Retinal pigment epithelial cell (primary cell): ENCODE measurements at places on chromosomes 12 and 14.

- DNase-seq = no peak
Measured at GRCh38 chr14:23468704-23469126, 788 bp upstream of the NGDN start.

DNA sequence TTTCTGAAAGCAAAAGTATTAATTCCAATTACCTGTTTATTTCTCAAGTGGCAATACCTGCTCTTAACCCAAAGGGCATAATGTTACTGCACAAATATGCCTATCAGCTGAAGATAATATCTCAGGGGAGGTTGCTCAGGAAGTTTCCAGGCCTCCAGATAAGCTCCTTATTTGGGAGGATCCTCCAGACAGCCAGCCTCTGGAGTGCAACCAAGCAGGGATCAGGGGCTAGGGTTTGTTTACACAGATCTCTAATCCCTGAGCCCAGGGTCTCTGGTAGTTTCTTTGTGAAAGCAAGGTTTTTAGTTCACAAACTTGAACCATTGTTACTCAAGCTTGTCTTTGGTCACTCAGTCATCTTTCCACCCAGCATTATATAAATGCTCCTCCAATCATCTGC is 124.4 kb downstream of the SLC38A4 start:
- no peak for DNase-seq

DNA sequence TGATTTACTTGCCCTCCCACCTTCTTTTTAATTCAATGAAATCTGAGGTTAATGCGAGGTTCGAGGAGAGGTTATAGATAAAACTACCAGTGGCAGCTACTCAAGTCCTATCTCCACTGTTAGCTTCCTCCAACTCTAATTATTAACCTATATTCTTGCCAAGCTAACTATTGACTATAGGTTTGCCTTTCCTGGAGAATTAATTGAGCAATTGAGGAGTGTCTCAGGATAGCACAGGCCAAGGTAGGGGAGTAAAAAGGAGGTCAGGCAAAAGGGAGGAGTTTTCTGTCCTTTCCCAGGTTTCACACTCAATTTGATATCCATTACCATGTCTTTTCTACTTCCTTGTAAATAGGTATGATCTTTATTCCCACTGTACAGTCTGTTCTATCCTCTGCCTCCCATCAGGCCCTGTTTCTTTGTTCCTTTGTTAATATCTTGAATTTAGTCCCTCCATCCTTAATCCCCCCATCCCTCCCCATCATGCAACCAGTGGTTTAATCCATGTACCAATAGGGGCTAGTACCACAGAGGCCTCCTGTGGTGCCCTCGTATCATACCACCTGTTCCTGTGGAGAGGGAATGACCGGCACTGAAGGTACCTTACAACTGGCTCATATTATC is 3.7 kb upstream of the SUOX start:
- DNase-seq = no peak

GRCh38 chr14:72646861-72647528 is 246.9 kb downstream of the DPF3 start:
- no peak for DNase-seq

- no peak for DNase-seq
Measured at GRCh38 chr12:105654606-105655005, 324.1 kb downstream of the C12orf75 start.

DNA sequence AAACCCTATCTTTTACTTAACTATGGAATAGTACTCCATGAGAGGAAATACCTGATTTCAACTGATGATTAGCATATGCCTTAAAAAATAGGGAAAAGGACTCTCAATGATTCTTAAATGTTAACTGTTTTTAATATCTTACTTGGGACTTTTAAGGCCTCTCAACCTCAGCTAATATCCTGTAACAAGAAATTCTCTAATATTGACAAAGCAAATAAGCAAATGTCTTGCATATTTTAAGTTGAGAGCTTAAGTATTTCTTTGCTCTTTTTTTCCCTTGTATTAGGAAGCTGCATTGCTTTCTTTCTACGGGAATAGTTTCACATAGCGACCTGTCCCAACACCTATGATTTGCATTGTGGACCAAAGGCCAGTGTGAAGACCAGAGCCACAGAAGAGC is 249.9 kb downstream of the BCAT1 start:
- DNase-seq = no peak

DNA sequence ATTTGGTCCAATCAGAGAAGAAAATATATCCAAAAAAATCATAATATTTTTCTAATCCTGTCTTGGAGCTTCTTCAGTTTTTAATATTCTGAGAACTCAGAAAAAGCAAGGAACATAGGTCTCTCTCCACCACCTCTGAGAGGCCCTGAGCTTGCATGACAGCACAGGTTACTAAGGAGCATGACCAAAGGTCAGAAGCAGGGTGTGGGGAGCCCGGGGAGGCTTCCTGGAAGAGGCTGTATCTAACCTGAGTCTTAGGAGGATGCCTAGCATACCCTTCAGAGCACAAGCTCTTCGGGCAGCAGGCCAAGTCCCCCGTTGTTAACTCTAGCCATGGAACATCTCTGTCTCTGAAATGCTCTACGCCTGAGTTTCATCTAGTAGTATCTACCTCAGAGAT is 15.7 kb upstream of the STON2 start:
- DNase-seq = no peak

GRCh38 chr12:51171884-51172514 is 936 bp downstream of the TFCP2 start:
- DNase-seq = no peak

DNA sequence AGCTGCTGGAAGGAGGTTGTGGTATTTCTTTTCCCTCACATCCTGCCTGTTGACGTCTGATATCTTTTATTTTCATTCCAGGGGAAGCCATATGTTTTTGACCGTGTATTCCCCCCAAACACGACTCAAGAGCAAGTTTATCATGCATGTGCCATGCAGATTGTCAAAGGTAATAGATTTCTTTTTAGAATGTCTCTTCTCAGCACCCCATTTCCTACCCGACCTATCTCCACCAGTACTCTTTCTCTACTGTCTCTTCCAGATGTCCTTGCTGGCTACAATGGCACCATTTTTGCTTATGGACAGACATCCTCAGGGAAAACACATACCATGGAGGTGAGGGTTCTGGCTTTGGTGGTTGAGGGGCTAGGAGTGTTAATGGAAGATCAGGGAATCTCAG is 13.5 kb downstream of the KIF5A start:
- no peak for DNase-seq

DNA sequence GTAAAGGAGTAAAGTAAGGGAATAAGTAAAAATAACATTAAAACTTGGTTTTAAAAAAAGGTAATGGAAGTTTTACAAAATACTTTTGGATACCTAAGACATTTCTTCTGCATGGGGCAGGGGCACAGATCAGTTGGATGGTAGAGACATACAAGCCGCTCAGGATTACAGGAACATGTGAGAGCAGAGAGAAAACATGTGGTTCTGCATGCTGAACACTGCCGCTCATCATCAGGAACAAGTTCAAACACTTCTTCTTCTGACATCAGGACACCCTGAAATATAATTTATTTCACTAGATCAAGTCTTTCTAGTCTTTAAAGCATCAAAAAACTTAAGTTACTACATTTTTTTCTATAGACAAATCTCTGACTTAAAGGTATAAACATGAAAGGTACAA is 60.9 kb upstream of the SLC6A13 start:
- no peak for DNase-seq

GRCh38 chr12:112971248-112971647 is 7.1 kb upstream of the OAS2 start:
- no peak for DNase-seq

- no peak for DNase-seq
Measured at GRCh38 chr12:32264961-32265360, 134.4 kb upstream of the FGD4 start.

DNA sequence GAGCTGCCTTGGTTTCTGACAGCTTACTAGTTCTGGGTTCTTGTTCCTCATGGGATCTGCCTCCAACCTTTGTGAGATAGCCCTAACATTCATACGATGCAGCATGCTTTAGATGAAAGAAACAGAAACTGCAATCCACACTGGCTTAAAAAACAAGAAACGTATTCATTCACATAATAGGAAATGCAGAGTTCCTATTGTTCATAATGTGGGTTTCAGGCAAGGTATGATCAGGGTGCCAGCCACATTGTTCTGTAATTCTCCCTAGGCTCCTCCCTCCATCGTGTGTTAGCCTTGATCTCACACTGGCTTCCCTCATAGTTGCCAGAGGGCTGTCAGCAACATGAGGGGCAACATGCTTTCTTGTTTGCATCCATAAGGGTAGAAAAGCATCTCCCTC is 2.7 kb upstream of the CCDC63 start:
- DNase-seq = no peak

GRCh38 chr12:116370886-116371580 is 93.5 kb upstream of the MED13L start:
- no peak for DNase-seq

GRCh38 chr12:108572166-108572790 is 9.9 kb downstream of the ISCU start:
- DNase-seq = no peak

DNA sequence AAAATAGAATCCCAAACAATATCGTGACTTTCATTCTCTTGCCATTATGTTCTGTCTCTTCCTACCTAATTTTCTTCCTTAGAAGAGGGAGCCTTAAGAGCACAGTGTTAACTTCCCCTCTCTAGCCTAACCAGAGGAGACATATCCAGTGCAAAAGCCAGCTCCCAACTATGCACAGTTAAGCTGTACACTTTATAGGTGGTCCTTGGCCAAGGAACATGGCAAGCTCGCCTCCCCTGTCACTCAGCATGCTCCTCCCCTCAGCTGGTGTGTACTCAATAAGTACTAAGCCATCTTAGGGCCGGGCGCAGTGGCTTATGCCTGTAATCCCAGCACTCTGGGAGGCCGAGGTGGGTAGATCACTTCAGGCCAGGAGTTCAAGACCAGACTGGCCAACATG is 255.1 kb upstream of the TMPO start:
- DNase-seq = no peak

DNA sequence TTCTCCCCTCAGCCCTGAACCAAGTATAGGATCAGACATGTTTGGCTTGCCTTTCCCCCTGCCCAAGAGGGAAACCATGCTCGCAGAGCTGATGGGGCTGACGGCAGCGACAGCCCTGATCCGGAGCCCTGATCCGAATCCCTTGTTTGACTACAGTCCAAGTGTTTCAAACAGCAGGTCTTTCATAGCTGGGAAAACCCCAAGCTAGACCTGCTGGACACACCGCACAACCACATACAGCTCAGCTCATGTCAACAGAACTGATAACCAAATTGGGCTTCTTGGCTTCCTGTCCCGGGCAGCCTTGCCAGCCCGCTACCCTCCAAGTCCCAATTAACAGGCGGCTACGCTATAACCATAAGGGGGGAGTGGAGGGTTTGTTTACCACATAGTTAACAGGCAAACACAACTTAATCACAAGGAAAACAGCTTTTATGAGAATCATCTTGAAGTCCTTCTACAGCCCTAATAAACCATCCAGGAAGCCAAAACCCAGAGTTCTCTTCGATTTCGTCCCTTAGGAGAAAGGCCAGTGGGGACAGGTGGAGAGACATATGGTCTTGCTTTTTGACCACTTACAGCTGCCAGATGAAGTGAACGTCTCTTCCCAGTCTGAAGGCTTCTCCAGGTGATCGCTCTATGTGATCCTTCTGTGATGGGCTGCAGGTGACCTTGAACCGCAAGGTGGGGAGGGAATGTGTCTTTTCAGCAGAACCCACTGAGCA is 64.5 kb upstream of the MANSC4 start:
- peak; percentile 86 for DNase-seq

GRCh38 chr14:64654901-64655300 is 49.3 kb upstream of the PLEKHG3 start:
- DNase-seq = no peak

- DNase-seq = no peak
Measured at GRCh38 chr12:110822821-110823415, 23.9 kb upstream of the CCDC63 start.

GRCh38 chr14:95460647-95461478 is 55.6 kb downstream of the SYNE3 start:
- peak; percentile 98 for DNase-seq

DNA sequence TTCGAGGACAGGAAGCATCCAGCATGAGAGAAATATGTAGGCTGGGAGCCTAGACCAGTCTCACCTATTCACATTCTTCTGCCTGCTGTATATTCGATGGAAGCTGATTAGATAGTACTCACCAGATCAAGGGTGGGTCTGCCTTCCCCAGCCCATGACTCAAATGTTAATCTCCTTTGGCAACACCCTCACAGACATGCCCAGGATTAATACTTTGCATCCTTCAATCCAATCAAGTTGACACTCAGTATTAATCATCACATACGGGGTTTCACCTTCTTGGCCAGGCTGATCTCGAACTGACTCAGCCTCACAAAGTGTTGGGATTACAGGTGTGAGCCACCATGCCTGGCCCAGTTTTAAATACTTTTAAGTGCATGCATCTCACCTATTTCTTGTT is 30.5 kb upstream of the SLC10A1 start:
- peak; percentile 58 for DNase-seq

DNA sequence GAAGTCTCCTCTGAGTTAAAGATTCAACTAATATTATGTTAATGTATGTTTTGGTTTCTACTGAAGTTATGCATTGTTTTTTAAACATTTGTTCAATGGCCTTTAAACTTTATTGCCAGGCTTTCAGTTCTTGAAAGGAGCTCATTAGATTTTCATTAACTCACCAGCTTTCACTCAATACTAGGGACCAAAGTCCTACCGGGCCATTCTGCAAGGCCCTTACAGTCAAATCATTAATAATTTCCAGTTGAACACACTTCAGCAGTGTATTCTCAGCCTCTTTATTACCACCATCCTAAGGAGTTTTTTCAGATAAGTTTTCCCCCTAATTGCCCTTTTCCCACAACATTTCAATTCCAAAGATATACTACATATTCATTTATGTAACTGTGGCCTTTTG is 409.2 kb downstream of the DIO2 start:
- DNase-seq = no peak

DNA sequence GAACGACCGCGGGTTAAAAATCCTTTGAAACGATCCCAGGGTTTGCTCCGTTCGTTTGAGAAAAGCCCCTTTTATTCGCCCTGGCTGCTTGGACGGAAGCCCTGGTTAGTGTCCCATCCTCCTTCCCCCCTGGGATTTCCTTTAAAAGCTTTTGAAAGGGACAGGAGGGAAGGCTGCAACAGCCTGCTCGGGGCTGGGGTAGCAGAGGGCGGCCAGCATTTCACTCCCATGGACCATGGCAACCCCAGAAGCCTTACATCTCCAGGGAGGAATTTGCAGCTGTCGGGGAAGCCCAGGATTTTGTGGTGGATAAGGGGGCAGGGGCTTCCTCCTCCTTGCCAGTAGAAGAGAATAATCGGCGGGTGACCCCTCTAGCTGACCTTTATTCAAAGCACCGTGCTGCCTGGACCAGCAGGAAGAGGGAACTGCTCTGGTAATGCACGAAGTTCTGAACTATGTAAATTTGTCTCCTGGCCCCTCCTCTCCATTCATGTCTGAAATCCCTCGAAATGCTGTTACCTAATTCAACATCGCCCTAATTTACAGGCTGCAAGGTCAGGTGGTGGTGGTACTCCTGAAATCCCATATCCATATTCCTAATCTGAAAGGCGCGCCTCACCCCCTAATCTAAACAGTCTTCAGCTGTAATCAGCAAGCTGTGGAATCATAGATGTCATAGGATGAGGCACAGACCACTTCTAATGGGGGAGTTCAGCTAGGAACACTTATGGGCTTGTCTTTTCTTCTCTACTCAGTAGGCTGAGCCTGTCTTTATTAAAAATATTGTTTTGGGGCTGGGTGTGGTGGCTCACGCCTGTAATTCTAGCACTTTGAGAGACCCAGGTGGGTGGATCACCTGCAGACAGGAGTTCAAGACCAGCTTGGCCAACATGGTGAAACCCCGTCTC is 1.0 kb upstream of the CLIP1 start:
- no peak for DNase-seq
